T-helper 2 cell (primary cell): ENCODE measurements at places on chromosomes 1 and 21.

GRCh38 chr1:220819467-220820026 is 32.8 kb downstream of the MTARC1 start:
- no peak for DNase-seq

DNA sequence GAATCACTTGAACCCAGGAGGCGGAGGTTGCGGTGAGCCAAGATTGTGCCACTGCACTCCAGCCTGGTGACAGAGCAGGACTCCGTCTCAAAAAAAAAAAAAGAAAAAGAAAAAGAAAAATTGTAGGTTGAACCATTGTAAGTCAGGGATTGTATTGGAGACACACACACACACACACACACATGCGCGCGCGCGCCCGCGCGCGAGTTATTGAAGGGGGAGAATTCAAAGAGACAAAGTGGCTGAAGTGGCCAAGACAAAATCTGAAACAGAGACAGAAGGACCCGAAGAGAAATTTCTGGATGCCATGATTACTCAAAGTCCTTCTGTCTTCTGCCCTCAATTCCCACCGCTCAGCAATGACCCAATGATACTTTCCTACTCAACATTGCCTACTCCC is 3.7 kb upstream of the KLHDC9 start:
- no peak for DNase-seq

- DNase-seq, result peak; percentile 68
Observed at GRCh38 chr1:8545078-8545477, 227.2 kb downstream of the SLC45A1 start.

DNA sequence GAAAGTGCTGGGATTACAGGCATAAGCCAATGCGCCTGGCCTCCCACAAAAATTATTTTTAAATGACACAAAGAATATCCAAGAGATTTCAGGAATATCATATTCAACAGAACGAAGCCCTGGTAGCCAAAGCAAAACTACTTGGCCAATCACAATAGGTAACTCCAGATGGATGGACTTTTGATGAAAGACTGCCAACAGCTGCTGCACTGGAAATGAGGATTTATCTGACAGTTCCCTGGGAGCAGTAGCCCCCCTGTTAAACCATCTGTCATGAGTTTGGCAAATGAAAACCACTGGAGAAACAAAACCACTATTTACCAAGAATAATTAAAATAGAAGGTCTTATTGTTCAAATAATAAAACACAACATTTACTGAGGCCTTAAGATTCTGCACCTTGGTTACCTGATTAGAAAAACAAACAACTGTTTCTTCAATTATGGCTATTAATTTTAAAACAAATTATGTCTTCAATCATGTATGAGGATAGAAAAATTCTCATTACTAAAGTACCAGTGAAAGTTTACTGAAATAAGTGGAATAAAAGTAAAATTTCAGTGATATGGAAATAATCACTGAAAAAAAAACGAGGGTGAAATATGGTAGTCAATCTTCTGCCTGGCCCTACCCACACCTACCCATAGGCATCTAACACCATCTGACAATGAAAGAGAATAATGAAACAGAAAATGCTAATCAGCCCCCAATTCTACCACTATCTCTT is 34.3 kb upstream of the PSMG1 start:
- DNase-seq, result no peak

- DNase-seq, result no peak
Observed at GRCh38 chr1:170932236-170932635, 3.1 kb upstream of the MROH9 start.

DNA sequence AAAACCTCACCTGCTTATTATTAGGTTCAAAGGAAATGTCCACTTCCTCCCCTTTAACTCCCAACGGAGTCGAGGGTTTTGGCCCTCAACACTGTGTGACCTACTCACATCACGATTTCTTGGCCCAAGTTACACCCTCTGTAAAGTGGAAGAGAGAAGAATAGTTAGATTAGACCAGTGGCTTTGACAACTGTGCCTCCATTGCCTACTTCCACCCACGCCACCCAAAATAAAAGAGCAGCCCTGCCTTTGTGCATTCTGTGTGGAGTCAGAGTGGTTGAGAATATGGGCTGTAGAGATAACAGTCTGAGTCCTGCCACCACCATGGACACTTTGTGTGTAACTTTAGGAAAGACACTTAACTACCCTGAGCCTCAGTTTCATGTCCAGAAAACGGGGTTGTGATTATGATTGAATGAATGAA is 4.1 kb upstream of the HDGF start:
- DNase-seq, result no peak

GRCh38 chr1:98766255-98766654 is 104.7 kb downstream of the SNX7 start:
- DNase-seq, result no peak

- DNase-seq, result no peak
Observed at GRCh38 chr1:151282883-151283725, 1.0 kb downstream of the ZNF687 start.

DNA sequence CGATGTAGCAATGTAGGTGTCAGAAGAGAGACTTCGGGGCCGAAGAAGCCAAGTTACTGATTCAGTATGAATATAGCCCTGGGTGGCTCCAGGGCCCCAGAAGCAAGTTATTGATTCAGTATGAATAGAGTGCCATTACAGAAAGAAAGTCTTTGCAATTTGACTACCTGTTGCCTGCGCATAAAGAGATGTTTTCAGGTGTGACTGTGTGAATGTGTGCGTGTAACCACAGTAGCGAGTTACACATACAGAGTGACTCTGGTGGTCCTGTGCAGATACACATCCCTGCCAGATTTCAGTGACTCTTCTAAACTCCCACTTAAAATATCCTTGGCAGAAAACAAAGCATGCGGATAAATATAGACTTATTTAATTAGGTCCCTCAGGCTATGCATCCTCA is 142.7 kb upstream of the CD34 start:
- DNase-seq, result no peak
